H1 (cell line): ENCODE measurements at places on chromosomes 3 and 15.

DNA sequence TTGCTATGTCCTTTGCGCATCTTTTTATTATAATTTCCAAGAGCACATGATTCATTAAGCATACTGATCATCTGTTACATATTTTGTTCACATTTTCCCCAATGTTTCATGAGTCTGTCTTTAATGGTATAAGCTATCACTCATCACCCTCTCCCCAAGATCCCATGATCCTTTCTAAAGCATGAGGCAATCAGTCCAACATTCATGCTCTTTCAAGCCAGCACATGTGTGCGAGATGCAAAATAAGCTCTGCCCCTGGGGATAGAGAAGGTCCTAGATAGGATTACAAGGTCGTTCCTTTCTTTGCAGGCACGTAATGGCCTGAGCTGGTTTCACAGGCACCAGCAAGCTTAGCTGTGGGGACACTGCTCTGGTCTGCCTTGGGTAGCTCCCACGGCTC lies 32.2 kb upstream of the B3GNT5 start:
- no peak overlapping the region for H3K4me3 ChIP-seq
- H3K36me3 ChIP-seq: no peaks in the 10 kb centered on the region
- DNase-seq: no peak
- no peaks in the 10 kb centered on the region for H3K27me3 ChIP-seq

DNA sequence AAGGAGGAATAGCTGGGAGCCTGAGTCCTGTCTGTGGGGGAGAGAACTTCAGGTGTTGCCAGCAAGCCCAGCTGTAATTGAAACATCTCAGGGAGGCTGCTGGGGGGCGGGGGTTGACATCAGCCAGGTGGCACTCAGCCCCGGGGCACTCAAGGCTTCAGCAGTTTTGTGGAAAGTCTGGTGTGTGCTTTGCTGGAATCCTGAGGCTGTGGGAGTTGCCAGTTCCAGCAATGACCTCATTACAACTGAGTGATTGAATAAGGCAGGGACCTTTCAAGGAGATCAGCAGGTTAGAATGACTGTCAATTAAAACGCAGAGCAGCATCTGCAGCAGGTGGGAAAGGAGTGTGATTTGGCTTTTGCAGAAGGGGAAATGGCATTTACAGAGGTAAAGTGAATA lies 75.7 kb downstream of the FAM43A start:
- no peaks in the 10 kb centered on the region for H3K36me3 ChIP-seq
- H3K27ac ChIP-seq: no peak overlapping the region
- H3K4me1 ChIP-seq: no peaks in the 10 kb centered on the region
- H3K27me3 ChIP-seq: no peaks in the 10 kb centered on the region
- H3K4me3 ChIP-seq: no peak overlapping the region

GRCh38 chr15:52056001-52056400 lies 37.0 kb downstream of the MAPK6 start:
- H3K27ac ChIP-seq: no peak overlapping the region
- H3K4me3 ChIP-seq: no peak overlapping the region
- no peaks in the 10 kb centered on the region for H3K27me3 ChIP-seq
- H3K36me3 ChIP-seq: peaks cover 27% of the 10 kb centered on the region
- no peak for DNase-seq

DNA sequence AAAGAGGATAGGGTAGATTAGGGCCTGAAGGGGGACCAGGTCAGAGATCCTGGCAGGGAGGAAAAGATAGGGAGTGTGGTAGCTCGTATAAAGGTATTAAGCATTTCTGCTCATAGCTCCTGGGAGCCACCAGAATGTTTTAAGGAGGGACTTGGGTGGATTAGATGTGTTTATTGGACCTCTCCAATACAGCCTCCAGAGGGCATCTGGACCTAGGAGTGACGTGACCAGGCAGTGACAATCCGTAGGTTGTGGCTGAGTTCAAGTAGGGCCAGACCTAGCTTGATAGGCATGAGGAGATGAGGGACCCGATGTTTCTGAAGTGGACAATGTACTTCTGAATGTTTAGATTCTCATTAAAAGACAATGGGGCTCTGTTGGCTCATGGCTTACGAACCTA lies 435.2 kb downstream of the MCTP2 start:
- H3K4me1 ChIP-seq: no peaks in the 10 kb centered on the region; the same call in 1 of the 2 replicates
- H3K4me3 ChIP-seq: no peak overlapping the region
- no peaks in the 10 kb centered on the region for H3K27me3 ChIP-seq
- DNase-seq: no peak

GRCh38 chr15:58947179-58947578 lies 13.7 kb upstream of the SLTM start:
- DNase-seq: no peak
- H3K4me3 ChIP-seq: no peak overlapping the region
- H3K4me1 ChIP-seq: no peaks in the 10 kb centered on the region
- H3K36me3 ChIP-seq: no peaks in the 10 kb centered on the region

DNA sequence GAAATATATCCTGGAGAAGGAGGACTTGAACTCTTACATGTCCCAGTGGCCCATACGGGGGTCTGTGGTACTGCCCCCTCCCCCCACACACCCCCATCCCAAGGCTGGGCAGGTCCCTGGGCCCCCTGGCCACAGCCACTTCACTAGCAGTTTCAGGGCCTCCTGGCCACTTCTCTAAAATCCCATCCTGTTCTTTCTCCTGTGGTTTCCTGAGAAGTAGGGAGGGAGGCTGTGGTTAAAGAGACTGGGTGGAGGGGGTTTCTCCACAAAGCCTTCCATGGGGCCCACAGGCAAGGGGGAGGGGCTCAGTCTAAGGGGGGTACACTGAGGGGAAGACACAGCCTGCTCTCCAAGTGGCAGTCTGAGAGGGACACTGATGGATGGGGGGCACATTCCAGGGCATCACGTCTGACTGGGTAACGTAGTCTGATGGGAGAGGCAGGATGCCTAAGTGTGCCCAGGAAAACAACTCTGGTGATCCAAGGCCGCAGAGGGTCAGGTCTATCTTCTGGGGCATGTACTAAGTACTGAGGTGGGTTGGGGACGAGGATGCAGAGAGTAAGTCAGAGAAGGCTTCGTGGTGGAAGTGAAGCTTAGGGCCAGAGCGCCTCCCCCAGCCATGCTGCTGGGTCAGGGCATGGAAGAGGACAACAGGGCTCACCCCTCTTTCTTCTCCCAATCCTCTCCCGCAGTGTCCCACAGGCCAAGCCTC lies 48.0 kb upstream of the C15orf39 start:
- no peaks in the 10 kb centered on the region for H3K27me3 ChIP-seq
- H3K4me1 ChIP-seq: peaks cover 11% of the 10 kb centered on the region
- H3K36me3 ChIP-seq: no peaks in the 10 kb centered on the region
- no peak overlapping the region for H3K27ac ChIP-seq
- no peak overlapping the region for H3K4me3 ChIP-seq
- no peak for DNase-seq

DNA sequence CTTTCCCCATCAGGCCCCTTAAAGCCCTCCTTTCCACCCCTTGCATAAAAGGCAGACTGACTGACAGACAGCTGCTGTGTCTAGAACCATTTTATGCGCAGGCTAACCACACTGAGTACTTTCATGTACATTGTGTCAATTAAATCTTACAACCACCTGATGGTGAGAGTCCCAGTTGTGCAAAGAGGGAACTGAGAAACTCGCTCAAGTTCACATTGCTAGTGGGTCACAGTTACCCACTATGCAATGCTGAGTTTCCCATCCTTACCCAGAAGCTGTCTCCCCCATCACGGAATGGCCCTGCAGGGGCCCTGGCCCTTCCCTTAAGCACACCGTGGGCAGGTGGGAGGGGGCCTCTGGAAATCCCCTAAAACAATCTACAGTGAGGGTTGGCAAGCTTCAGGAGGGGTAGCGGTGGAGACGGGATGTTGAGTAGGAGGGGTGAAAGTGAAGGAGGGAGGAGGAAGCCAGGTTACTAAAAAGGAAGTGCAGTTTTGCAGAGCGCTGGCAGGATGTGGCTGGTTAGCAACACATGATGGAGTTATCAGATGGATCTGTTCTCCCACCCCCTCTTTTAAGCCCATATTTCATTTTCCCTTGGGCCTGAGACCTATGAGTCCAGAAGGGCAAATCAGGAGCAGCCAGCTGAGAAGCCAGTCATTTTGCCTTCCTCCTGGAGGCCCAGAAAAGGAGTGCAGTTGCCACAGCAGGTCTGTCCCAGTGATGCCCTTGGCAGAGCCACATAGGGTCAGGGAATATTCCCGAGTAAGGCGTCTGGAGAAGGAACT lies 30.0 kb downstream of the STARD5 start:
- H3K27ac ChIP-seq: no peak overlapping the region
- DNase-seq: no peak
- no peak overlapping the region for H3K4me3 ChIP-seq
- no peaks in the 10 kb centered on the region for H3K27me3 ChIP-seq

DNA sequence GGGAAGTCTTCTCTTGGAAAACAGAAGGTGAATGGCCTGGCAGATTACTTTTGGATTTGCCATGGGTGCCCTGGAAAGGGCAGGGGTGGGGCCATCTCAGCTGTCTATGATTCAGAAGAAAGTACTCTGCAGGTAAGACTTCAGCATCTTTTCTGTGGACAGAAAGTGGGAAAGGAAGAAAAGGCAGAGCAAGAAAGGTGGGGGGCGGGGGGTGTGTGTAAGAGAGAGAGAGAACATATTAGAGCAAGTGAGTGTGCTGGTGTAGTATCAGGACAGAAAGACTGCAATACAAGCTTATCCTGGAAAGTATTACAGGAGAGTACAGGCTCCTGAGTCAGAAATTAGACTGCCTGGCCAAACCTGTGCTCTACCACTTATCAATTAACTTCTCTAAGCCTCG lies 5.5 kb downstream of the TAGLN3 start:
- peaks cover 2% of the 10 kb centered on the region; the same call in 1 of the 2 replicates for H3K36me3 ChIP-seq
- no peak overlapping the region for H3K4me3 ChIP-seq
- H3K4me1 ChIP-seq: peaks cover 8% of the 10 kb centered on the region; the same call in 1 of the 2 replicates
- no peak overlapping the region for H3K27ac ChIP-seq

- no peak for DNase-seq
- no peaks in the 10 kb centered on the region for H3K36me3 ChIP-seq
- H3K27me3 ChIP-seq: no peaks in the 10 kb centered on the region
- no peak overlapping the region for H3K4me3 ChIP-seq
- H3K4me1 ChIP-seq: no peaks in the 10 kb centered on the region
Measured at GRCh38 chr15:47432826-47433225, 284.5 kb upstream of the SEMA6D start.

DNA sequence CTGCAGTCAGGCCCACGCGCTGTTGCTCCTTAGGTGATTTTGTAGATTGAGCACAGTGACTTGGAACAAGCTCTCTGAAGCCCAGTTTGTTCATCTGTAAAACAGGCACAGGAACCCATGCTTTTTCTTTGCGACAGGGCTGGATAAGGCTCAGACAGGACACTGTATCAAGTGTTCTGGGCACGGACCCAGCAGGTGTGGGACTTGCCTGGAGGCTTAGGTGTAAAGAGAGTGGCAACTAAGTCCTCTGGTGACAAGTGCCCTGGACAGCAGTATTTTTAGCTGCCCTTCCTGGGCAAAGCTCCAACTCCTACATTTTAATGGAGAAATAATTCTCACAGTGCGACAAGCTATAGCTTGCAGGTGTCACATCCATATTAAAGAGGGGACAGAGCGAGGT lies 32.2 kb downstream of the CD276 start:
- H3K27ac ChIP-seq: no peak overlapping the region
- DNase-seq: no peak
- no peaks in the 10 kb centered on the region for H3K27me3 ChIP-seq
- H3K4me3 ChIP-seq: no peak overlapping the region
- peaks cover 4% of the 10 kb centered on the region; the same call in 1 of the 2 replicates for H3K36me3 ChIP-seq

GRCh38 chr15:66066481-66066880 lies 187.1 kb downstream of the MEGF11 start:
- no peaks in the 10 kb centered on the region for H3K36me3 ChIP-seq
- no peak for DNase-seq
- no peaks in the 10 kb centered on the region for H3K27me3 ChIP-seq
- no peak overlapping the region for H3K4me3 ChIP-seq
- peaks cover 19% of the 10 kb centered on the region for H3K4me1 ChIP-seq

DNA sequence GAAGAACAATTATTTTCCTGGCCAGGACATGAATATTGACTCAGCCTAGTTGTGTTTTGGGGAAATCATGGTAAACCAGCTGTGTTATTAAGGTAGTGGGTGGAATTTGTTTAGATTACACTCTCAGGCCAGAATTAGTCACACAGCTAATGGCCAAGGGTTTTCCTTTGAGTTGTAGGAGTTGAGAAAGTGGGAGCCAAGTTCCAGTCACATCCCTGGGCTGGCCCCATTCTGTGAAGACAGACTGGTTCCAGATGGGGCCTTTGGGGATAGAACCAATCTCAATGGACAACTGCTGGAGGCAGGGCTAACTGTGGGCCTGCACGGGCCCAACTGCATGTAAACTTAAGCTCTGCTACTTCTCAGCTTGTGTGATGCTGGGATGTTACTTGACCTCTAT lies 1.4 kb upstream of the RASL12 start:
- no peak overlapping the region for H3K4me3 ChIP-seq
- DNase-seq: no peak
- no peaks in the 10 kb centered on the region for H3K36me3 ChIP-seq
- H3K4me1 ChIP-seq: peaks cover 19% of the 10 kb centered on the region
- no peaks in the 10 kb centered on the region for H3K27me3 ChIP-seq

- peaks cover 16% of the 10 kb centered on the region for H3K4me1 ChIP-seq
Measured at GRCh38 chr3:23648996-23649395, 156.8 kb upstream of the UBE2E1 start.

DNA sequence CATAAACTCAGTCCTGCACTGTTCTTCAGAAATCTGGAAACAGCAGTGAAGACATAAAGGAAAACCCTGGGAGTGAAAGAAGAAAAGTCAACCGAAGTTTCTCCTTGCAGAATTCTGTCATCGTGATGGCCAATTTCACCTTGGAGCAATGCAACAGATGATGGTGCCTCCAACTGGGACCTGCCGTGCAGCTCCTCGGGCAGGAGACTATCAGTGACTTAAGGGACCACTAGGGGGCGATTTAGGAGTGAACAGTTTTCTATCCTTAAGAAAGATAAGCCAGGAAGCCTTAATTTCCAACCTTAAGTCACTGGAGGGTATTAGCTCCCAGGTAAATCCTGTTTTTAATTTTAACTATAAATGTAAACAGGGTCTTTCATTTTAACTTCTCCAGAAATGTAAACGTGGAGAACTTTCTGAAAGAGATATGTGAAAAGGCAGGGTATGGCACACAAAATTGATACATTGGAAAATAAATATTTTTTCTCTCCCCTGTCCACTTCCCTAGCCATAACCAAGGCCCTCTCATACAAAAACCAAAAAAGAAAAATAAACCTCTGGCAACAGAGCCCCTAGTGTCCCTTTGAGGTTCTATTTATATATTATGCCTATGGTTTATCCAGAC lies 116.3 kb downstream of the PDZRN3 start:
- no peak overlapping the region for H3K27ac ChIP-seq
- H3K27me3 ChIP-seq: peaks cover 5% of the 10 kb centered on the region; the same call in 1 of the 2 replicates
- no peak overlapping the region for H3K4me3 ChIP-seq
- DNase-seq: no peak
- H3K4me1 ChIP-seq: peaks cover 11% of the 10 kb centered on the region

GRCh38 chr15:64232400-64232799 lies 69.6 kb upstream of the PPIB start:
- no peak for DNase-seq
- H3K4me3 ChIP-seq: no peak overlapping the region
- no peaks in the 10 kb centered on the region for H3K4me1 ChIP-seq
- H3K36me3 ChIP-seq: no peaks in the 10 kb centered on the region
- H3K27ac ChIP-seq: no peak overlapping the region
- no peaks in the 10 kb centered on the region for H3K27me3 ChIP-seq

GRCh38 chr15:25738171-25738965 lies 124.8 kb downstream of the ATP10A start:
- H3K4me1 ChIP-seq: no peaks in the 10 kb centered on the region
- no peaks in the 10 kb centered on the region for H3K27me3 ChIP-seq
- H3K27ac ChIP-seq: no peak overlapping the region
- H3K4me3 ChIP-seq: no peak overlapping the region
- DNase-seq: no peak

- H3K36me3 ChIP-seq: peaks cover 11% of the 10 kb centered on the region; the same call in 1 of the 2 replicates
- no peaks in the 10 kb centered on the region for H3K4me1 ChIP-seq
- H3K27ac ChIP-seq: no peak overlapping the region
- no peak for DNase-seq
Measured at GRCh38 chr3:32481791-32482631, 20.6 kb downstream of the CMTM6 start.
